ENCODE measurements at places on chromosomes 2 and 18.

DNA sequence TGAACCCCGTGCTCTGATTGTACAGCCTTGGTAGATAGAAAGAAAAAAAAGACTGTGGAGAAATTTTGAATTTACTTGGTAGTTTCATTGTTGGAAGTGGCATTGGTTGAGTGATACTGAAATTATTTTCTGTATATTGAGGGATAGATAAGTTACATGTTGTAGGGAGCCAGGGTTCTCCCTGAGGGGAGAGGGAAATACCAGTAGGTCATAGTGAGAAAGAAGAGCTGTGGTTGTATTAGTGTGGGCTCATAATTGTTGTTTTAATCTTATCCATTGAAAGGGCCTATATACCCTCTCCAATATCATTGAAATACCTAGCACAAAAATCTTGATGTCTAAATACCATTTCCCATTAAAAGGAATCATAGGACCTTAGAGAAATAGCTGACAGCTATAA, 16.9 kb upstream of the RAB31 start:
- no peak for DNase-seq

DNA sequence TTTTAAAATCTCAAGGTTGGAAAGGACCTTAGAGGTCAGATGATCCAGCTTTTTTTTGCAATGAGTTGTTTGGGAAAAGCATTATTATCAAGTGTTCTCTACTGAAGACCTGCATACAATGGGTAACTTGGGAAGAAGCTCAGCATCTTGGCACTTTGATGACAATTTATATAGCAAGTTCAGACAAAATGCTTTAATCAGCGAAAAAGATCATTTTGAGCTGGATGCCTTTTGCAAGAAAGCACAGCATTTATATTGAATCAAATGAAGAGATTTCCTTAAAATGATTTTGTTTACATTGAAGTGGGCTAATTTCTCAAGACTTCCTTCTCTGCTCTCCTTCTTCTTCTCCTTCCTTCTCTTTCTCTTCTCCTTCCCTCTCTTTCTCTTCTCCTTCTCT, 796.4 kb upstream of the CDH2 start:
- no peak for DNase-seq

DNA sequence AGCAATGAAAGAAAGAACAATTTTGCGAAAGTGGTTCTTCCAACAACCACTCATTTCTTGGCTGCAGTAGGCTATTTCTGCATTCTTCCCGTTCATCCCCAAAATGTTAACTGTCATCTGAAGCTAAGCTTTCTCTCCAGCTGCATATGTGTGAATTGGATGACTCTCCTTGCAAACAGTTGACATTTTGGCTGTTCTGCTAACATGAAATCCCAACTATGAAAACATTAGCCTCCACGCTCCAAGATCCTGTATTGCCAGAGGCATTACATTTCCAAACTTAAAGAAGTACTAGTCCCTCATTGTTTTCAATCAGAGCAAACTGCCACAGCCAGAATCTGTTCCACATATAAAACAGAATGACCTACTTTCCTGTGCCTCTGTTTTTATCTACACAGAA, 88.5 kb downstream of the TGIF1 start:
- no peak for DNase-seq

DNA sequence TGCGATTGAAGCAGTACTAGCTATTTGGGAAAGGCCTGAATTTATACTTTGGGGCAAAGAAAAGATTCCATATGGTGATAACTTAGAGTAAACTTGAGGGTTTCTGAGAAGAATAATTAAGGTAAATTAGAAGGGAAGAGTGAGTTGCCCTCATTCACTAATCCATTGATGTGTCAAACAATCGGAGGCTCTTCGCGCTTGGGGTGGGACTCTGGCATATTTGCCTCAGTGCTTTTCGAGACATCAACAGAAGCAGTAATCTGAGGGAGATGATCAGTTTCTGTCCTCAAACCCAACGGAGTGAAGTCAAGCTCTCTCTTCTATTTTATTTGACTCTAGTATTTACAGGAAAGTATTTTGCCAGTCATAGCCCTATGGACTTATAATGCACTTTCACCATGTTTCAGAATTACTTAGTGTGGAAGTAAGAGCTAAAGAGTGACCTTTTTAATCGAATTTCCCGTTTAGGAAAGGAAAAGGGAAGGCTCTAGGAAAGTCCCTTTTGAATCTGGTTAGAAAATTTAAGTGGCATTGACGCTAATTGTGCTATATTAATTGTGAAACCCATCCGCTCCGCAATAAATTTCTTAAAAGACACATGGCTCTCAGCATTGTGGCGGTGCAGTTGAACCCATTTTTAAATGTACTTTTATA, 1.3 kb downstream of the RAB10 start:
- DNase-seq = no peak

DNA sequence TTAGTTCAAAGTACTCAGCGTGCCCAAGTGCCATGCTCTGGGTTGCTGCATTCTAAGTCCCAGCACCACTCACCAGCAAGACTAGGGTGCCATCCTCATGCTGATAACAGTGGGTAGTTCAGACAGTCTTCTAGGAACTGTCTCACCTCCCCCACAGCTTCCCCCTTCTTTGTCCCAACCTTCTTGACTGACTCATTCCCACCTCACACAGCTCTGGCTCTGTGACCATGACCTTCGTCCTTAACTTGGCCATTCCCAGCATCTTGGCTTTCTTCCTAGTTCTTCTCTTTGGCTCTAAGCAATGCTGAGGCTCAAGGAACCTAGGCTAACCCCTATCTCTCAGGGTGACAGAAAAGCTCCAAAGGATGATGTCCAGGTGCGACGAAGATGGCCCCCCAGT, 20.0 kb upstream of the CXCR4 start:
- DNase-seq = no peak

DNA sequence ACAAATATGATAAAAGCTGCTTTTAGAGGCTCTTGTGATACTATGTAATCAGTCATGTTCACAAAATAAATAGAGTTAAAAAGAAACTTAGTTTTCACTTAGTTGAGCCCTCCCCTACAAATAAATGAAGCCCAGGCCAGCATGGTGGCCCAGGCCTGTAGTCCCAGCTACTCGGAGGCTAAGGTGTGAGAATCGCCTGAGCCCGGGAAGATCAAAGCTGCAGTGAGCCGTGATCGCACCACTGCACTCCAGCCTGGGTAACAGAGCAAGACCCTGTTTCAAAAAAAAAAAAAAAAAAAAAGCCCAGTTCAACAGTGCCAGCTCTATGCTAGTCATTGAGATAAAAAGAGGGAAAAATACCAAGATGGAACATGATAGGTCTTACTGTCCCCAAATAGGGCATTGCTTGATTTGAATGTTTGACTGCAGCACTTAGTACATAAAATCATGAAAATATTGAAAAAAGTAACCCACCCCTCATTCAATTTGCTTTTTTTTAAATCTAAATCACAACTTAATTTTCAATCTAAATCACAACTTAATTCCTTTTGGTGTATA, 1.5 kb downstream of the ASNSD1 start:
- no peak for DNase-seq

GRCh38 chr2:102335871-102336366, 19.7 kb upstream of the IL18R1 start:
- DNase-seq = peak; percentile 69

Measured in hematopoietic multipotent progenitor cell (in vitro differentiated cells).